ENCODE measurements at places on chromosomes 12 and 14.

DNA sequence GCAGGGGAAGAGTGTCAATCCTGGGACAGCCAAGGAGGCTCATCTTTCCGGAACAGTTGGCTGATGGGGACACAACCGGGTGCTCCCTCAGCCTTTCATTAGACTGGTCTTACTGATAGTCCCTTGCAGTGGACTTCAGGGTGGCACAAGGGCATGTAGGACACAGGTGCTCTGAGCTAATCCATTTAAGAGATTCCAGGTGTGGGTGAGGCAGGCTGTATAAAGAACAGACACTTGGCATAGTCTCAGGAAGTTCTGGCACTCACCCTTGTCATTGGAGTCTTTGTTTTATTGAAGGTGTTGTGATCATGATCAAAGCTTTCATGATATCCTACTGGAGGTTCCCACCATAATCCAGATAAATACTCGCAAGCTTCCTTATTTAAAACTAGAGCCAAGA is 341.6 kb downstream of the EMP1 start:
- no peak for DNase-seq

DNA sequence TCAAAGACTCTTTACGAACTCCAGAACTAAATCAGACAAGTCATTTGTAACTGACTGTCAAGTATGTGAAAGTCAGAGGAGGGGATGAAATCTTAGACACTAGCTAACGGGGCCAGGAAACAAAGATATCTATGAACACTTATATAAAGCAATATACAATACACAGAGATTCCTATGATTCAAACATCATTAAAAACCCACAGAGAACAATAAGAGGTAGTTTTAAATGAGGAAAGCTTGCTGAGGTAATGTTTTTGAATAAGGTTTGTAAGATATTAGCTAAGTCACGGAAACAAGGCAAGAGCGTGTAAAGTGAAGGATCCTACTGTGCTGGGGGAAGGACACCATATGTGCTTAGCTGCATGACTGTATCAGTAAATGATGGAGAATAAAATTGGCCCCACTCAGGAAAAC is 36.7 kb downstream of the SAV1 start:
- DNase-seq, result no peak

GRCh38 chr12:115528466-115528865 is 749.0 kb downstream of the MED13L start:
- no peak for DNase-seq

DNA sequence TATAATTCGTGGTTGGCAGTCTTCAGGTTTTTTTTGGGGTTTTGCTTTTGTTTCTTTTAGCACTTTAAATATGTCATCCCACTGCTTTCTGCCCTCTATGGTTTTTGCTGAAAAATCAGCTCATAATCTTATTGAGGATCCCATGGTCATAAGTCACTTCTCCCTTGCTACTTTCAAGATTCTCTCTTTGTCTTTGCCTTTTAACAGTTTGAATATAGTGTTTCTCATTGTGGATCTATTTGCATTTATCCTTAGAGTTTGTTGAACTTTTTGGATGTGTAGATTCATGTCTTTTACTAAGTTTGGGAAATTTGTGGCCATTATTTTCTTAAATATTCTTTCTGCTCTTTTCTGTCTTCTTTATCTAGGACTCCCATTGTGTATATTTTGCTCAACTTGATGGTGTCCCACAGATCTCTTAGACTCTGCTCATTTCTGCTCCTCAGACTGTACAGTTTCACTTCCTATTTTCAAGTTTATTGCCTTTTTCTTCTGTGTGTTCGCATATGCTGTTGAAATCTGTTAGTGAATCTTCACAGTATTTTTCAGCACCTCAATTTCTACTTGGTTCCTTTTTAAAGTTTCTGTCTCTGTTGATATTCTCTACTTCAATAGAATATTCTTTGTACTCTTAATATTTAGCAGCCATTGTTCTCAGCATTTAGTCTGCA is 70.8 kb downstream of the WNK1 start:
- DNase-seq, result no peak

GRCh38 chr12:56362130-56363059 is at the start of gene APOF:
Gene APOF (minus strand): TSS chr12:56362857. CDS start chr12:56362745, 112 bp downstream.
- DNase-seq, result no peak

GRCh38 chr14:98227000-98227726 is 1044.8 kb downstream of the BCL11B start:
- peak; percentile 34 for DNase-seq

DNA sequence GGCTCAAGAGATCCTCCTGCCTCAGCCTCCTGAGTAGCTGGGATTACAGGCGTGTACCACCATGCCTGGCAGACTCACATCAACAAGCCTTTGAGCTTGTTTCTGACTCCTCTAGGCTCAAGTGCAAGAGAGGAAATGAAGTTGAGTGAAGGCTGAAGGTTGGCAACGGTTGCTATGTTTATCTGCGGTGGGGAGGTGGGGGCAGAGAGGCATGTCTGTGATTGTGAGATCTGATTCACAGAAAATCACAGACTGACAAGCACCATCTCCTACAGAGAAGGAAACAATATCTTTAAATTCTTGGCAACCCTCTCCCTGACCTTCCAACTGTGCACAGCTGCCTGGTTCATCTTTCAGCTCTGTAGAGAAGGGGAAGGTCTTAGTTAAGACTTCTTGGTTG is 22.1 kb upstream of the NINJ2 start:
- peak; percentile 78 for DNase-seq
